ENCODE measurements at places on chromosomes 3 and 15. TPM values are rescaled to one million over a fixed set of nuclear protein-coding genes. Genes with fewer than 3 reads are reported as not detected.

The CPLX3 gene
- 0.03 TPM for polyA plus RNA-seq

DNA sequence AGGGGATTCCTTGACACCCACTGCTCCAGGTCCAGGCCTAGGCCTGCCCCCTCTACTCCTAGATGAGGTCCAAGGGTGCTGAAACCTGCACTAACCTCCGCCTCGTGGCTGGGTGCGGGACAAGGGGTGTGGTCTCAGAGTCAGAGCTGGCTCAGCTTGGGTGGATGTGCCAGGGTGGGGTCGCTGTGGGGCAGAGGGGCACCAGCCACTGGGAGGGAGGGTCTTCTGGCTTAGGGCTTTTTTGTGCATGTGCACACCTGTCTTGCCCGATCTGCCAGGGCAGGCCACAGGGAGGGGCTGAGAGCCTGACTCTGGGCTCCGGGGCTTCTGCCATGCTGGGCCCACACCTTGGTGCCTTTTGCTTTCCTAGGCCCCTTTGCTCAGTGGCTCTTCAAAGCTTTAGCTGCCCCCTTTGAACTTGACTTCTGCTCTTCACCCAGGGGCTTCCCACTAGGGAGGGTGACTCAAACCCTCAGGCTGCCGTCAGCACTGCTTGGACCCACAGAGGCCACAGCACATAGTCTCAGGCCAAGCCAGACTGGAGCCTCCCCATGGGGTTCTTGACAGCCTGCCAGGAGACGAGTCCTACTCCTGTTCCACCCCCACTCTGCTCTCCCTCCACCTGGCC, 73.0 kb downstream of the KLF13 start:
- no peak for DNase-seq

The FAM174B gene
- polyA plus RNA-seq: 0.44 TPM

DNA sequence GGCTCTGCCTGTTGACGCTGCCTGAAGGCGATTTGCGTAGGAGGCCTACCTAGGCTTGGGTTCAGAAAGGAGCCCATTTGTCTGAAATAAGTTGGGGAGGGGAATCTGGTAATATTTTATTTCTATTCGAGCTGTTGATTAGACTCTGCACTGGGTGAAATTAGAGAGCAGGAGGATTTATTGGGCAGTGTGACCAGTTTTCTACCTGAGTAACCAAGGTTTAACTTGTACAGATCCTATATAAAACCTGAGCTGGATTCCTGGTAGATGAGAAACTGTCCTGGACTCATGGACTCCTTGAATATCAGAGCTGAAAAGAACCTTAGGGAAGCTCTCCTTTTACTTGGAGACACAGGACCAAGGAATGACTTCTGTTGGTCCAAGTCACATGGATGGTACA, 19.6 kb upstream of the GPR156 start:
- DNase-seq: no peak

DNA sequence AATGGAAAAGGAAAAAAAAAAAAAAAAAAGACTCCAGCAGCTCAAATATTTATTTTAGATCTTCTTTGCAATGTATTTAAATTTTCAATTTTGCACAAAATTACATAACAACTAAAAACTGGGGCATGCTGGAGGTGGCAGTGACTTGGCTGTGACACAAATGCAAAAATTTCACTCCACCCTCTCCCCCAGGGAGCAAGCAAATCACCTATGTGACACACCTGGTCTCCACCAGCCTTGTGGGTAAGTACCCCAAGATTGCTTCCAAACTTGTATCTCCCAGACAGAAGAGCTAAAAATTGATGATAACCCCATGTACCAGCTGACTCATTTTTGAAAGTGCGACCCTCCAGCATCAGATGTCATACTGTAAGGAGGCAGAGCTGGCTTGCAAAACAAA, 32.0 kb downstream of the UBE3A start:
- no peak for DNase-seq

DNA sequence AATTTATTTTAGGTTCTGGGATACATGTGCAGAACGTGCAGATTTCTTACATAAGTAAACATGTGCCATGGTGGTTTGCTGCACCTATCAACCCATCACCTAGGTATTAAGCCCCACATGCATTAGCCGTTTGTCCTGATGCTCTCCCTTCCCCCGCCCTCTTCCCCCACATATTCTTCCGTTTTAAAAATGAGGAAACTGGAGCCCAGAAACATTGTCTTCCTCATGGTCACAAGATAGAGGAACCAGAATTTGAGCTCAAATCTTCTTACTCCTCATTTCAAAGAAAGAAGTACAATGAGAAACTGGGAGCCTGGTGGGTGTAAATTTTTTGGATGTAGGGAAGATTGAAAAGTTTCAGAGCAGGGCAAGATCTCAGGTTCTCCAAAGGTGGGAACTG, 56.1 kb upstream of the USP3 start:
- no peak for DNase-seq

- no peak for DNase-seq
These were observed 316.6 kb downstream of the EDEM1 start for GRCh38 chr3:5504135-5504534.

The MINAR1 gene
- polyA plus RNA-seq: 0.10 TPM

GRCh38 chr3:45773714-45774449, 22.5 kb downstream of the SLC6A20 start:
- no peak for DNase-seq

DNA sequence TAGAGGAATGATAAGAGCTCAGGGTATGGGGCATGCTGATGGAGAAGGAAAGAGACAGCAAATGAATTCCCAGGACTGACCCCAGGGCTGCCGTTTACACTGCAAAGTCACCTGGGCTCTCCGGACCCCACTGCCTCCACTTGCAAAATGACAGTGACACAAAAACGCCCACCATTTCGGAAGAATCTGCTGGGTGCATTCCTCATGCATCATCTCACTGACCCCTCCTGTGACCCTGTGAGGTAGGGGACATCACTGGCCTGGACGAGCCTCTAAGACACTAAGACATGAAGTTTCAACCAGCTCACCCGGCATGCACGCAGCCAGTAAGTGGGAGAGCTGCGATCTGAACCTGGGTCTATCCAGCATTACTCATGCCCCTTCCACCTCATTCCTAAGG, 60.3 kb downstream of the PCSK6 start:
- DNase-seq: no peak

DNA sequence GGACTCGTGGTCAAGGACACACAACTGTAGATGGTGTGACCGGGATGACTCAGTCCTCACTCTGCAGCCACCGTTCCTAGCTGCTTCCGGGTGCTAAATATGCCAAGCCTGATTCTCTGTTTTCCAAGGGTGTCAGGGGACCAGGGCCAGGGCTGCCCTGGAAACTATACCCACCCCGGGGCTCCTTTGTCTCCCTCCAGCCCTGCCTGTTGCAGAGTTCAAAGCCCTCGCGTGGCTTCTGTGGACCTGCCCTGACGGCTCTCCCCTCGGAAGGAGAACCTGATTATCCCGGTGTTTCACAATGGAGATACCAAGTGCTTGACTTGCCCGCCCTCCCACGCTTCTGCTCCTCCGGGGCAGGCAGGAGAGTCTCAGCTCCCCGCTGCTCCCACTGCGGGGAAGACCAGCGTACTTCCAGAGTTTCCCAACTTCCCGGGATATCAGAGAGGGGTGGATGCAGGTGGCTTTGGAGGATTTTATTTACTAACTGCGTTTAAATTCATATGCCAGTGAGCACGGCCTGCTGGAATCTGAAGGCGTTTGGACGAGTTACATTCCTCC, 125.0 kb downstream of the ASB7 start:
- no peak for DNase-seq

The TNFAIP8L3 gene
- 0.51 TPM for polyA plus RNA-seq

The TMCO5A gene
- not detected for polyA plus RNA-seq

DNA sequence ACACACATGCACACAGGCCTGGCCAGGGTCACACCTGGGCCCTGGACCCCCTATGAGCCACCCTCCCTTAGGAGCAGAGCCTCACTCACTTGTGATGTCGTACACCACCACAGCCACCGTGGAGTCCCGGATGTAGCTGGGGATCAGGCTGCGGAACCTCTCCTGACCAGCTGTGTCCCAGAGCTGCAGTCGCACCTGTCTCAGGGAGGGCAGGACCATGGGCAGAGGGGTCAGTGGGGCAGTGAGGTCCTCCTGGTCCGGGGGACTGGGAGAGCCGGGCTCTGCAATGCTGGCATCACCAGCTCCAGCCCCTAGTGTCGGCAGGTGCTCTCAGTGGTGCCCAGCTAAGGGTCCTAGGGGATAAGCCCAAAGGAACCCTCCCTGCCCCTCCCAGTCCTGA, 35.6 kb downstream of the SRPRB start:
- no peak for DNase-seq

GRCh38 chr3:100316641-100317069, 17.9 kb upstream of the NIT2 start:
- peak; percentile 13 for DNase-seq

The SAMD7 gene
- polyA plus RNA-seq: not detected

The FSTL1 gene
- 59.0 TPM for polyA plus RNA-seq

The UTS2B gene
- polyA plus RNA-seq: not detected

DNA sequence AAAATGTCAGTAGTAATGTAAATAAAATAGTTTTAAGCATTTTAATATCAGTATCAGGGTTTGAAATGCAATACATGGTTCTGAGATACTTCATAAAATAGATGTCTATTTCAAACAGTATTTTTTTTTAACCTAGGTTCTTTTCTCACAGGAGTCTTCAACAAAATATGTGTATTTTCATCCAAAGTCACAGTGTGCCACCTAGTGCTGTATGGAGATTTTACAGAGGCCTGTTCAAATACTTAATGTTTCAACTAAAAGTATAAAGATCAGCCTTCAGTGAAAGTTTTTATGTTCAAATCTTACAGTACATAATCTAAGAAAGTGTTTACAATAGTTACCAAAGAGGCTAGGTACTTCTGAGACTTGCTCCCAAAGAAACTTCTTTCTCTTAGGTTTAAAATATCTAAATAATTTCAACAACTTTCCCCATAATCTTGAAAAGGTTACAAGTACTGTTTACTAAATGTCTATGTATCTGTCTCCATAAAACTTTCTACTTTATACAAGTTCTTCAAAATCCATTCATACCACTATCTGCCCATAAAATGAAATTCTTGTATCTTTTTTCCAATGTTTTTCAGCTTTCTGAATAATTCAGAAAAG, 38.3 kb downstream of the SCAPER start:
- no peak for DNase-seq

- no peak for DNase-seq
These were observed 35.5 kb upstream of the PLCL2 start for GRCh38 chr3:16849229-16849628.

DNA sequence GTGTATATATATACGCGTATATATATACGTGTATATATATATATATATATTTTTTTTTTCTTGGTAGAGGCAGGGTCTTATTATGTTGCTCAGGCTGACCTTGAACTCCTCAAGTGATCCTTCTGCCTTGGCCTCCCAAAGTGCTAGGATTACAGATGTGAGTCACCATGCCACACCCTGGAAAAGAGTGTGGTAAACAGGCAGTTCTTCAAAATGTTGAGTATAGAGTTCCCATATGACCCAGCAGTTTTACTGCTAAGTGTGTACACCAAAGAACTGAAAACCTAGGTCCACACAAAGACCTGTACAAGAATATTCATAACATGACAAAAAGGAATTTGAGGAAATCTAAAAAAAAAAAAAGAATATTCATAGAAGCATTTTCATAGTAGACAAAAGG, 71.8 kb upstream of the GCNT3 start:
- DNase-seq: no peak

GRCh38 chr3:36211652-36211999, 168.7 kb upstream of the STAC start:
- no peak for DNase-seq

The SLC35G2 gene
- polyA plus RNA-seq: 1.9 TPM

DNA sequence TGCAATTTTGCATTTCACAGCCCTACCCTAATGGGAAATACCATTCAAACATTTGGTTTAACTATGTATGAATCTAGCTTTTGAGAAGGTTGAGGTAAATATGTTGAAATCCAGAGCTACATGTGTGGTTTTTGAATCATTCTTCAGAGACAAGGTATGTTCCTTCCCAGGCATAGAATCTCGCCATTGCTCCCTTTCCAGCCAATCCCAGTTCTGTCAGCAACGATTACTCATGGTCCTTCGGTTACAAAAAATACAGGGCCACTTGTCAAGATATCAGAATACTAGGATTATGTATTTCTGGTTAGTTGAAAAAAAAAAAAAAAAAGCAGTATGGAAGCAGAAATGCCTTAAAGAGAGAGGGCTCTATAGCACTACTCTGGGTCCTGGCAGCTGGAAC, 182.4 kb downstream of the RBMS3 start:
- DNase-seq: no peak

DNA sequence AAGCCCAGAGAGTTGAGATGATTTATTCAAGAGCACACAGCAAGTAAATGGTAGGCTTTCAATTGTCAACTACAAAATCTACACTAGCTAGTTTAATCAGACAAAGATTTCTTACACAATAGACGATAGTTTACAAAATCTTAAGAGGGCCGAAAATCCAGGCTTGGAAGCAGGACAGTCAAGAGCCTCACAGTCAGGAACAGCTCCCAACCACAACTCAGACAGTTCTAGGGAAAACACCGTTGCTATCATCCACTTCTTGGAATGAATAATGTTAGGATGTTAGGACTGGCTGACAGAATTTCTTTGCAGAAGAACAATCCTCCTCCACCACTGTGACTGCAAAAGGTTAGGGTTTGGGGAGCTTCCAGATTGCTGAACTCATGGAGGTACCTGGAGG, 290.8 kb upstream of the ZPLD1 start:
- DNase-seq: no peak
